ENCODE measurements at places on chromosomes 1 and 21.

GRCh38 chr1:202214089-202214843 lies 20.7 kb downstream of the LGR6 start:
- DNase-seq, result no peak

- no peak for DNase-seq
Observed at GRCh38 chr1:167911413-167911812, 2.5 kb downstream of the ADCY10 start.

- no peak for DNase-seq
Observed at GRCh38 chr1:22556391-22557104, 6.7 kb upstream of the EPHA8 start.

DNA sequence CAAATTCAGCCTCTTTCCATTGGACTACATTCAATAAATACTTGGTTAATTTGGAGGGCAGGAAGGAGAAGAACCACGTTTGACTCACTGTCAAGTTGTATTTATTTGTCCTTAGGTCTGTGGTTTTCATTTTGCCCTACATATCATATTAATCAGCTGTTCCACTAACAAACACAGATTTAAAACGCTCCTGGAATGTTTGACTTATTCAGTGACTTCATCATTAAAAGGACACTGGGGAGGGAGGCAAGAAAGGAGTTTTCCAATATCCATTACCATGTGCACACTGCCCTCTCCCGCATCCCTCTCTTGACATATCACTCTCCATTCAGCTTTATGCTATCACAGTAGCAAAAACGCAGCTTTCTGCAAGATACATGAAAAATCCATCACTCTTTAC lies 98.2 kb upstream of the C1orf87 start:
- no peak for DNase-seq

DNA sequence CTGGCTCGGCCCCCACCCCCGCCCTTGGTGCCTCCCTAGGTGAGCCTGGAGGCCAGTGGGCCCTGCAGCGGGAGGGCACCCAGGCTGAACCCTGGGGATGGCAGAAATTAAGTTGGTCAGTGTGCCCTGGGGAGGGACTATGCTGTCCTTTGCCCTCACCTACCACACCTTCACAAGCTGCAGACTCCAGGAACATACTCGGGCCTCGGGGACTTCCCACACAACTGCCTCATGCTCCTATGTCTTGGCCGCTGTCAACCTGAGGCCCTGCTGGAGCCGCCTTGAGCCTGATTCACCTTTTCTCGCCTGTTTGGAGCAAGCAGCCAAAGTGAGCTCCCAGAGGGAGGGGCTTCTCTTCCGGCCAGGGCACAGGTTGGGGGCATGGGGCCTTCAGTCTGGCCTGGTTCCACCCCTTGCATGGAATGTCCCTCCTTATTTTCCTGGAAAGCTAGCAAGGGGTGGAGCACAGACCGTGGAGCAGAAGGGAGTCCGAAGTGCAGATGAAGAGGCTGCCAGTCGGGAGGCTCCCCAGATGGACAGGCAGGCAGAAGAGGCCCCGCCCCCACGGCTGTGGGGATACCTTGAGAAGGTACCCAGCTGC lies 24.7 kb downstream of the KNCN start:
- no peak for DNase-seq

DNA sequence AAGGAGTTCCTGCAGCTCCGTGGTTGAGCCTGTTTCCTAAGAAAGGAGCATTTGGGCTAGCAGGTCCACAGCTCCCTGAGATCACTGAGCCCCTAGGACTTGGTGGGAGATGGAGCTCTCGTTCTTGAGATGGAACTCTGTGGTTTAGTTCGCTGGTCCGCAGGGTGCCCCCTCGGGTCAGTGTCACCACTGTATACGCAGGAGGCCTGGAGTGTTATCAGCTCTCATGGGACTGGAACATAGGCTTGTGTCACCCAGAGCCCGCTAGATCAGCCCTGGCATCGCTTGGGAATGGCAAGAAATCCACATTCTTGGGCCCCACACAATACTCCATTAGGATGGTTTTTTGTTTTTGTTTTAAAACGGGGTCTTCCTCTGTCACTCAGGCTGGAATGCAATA lies 3.6 kb downstream of the SNAP47 start:
- no peak for DNase-seq

DNA sequence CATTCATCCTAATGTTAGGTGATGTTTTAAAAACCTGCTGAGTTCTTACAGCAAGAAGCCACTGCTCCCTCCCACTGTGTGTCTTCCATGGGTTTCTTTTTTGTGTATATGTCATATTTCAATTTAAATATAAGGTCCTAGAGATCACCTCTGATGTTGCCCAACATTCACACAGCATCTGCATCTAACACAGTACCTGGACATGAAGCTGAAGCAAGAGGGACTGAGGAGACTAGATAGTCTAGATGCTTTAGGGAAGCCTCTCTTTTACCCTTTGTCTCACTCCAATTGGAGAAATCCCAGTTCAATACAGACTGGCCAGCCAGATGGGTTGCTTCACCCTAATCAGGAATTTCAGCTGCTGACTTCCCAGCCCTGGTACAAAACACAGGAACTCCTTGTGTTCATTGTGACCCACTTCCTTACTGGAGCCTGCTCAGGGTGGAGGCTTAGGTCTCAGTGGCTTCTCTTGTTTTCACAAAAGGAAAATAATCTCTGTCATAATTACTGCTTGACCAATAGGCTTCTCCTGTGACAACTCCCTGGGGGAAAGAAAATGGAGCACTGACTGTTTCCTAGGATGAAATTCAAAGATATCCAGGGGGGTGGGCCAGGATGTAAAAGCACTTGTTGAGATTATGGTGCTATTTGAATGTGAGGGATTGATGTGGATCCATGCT lies 17.3 kb downstream of the BTG2 start:
- DNase-seq, result no peak

GRCh38 chr1:33874636-33875035 lies 10.8 kb downstream of the HMGB4 start:
- no peak for DNase-seq

GRCh38 chr1:82706741-82707140 lies 906.0 kb downstream of the ADGRL2 start:
- DNase-seq, result no peak
